Brain pericyte (primary cell): ENCODE measurements at places on chromosomes 11 and 22.

DNA sequence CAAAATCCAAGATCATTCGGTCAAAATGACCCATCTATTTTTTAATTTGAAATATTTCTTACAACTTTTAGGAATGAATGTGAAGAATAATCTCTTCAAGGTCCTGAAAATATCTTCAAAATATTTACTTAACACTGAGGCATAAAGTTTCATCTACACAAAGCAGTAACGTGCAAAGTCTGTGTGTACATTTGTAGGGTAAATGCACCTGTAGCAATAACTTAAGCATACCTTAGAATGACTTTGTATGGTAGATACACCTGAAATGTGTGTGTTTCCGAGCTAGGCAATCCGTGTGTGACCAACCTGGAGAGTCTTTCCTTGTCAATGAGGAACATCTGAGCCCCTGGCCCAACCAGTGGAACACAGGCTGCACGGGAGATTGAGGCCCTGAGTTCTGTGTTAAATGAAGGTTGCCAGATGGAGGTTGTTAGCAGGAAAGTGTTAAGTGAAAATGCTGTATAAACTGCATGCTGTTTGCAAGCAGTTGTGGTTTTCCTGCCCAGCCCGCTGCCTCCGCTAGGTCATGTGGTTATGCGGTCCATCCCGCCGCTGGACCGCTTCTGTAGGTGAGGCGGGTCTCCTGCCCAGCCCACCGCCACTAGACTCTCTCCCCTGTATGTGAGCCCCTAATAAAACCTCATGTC is 7.6 kb upstream of the CTR9 start:
- no peak for DNase-seq

DNA sequence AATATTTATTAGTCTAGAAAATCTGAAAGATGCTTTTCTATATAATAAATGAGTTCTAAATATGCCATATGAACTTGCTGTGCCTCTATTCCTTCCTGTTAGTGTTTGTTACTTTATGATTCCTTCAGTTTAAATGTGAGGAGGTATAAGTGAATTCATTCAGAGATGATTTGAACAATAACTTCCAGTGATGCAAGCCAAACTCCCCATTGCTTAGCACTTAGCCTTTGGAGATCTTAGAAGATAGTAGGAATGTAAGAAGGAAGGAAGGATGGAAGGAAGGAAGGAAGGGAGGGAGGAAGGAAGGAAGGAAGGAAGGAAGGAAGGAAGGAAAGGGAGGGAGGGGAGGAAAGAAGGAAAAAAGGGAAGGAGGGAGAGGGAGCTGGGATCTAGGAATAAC is 25.1 kb downstream of the MMP13 start:
- no peak for DNase-seq

DNA sequence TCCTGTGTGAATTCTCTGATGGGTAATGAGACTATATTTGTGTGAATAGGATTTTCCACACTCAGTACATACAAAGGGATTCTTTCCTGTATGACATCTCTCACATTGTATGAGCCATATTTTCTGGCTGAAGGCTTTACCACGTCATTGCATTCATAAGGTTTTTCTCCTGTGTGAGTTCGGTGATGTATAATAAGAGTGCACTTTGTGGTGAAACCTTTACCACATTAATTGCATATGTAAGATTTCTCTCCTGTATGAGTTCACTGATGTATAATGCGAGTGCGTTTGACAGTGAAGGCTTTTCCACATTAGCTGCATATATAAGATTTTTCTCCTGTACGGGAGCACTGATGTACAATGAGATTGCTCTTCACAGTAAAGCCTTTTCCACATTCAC is 455.4 kb upstream of the CNTN5 start:
- no peak for DNase-seq

- DNase-seq: no peak
Observed at GRCh38 chr22:30396871-30397655, at the start of gene SEC14L2. TSS of gene SEC14L2 (plus strand) at chr22:30397018. CDS start at chr22:30397117, 99 bp downstream.

- DNase-seq: no peak
Observed at GRCh38 chr11:123304828-123305466, 109.9 kb upstream of the CLMP start.

DNA sequence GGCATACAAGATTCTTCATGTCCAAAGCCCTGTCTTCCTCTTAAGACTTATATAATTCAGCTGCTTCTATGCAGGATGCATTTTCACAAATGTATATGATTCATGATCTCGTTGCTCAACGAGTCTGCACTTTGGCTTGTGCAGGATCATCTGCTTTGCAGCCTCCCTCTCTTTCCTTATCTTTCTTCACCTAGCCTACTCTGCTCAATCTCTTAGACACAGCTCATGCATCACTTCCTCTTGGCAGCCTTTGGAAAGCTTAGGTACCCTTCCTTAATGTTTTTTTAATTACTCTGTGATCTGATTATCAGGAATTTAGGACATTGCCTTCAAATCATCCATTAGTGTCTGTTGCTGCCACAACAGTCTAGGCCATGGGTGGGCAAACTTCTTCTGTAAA is 673.8 kb downstream of the NELL1 start:
- no peak for DNase-seq

- DNase-seq: no peak
Observed at GRCh38 chr11:15569305-15570025, 454.7 kb downstream of the INSC start.

DNA sequence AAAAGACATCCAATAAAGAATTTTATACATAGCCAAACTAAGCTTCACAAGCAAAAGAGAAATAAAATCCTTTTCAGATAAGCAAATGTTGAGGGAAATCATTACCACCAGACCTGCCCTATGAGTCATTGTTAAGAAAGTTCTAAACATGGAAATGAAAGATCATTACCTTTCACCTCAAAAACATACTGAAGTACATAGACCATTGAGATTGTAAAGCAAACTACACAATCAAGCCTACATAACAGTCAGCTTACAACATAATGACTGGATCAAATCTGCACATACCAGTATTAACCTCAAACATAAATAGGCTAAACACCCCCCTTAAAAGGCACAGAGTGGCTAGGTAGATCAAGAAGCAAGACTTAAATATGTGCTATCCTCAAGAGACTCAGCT is 501.0 kb upstream of the LUZP2 start:
- DNase-seq: no peak

DNA sequence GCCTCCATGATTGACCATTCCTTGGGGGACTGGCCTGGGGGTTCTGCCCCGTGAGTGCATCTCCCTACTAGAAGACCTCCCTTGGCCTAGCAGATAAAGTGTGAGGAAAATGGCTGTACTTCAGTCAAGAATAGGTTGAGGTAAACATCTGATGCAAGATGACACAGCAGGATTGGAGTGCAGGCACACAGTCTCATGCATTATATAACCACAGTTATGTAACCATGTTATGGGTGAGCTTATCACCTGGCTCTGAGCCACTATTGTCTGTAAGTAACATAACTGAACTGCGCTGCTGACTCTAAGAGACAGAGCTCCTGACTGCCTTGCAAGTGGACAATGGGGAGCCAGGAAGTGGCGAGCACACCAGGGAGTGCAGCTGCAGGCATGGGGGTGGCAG is 378.7 kb upstream of the ANO5 start:
- DNase-seq: no peak

- no peak for DNase-seq
Observed at GRCh38 chr11:14418801-14419417, 59.9 kb upstream of the RRAS2 start.

DNA sequence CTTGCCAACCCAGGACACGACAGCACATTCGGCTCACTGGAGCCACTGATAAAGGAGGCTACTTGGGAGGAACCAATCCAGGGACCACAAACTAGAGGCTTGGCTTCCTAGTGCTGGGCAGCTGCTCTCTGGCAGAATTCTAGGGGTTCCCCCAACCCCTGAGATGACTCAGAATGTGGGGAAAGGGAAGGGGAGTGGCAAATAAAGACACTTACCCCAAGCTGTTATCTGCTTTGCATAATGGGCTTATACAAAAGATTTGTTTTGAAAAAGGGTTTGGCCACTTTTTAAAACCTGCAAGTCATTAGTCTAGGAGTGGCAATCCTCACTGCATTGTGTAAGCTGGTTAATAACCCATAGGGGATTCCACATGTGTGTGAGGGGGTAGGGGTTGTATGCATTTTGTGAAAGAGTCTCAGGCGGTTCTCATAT is 64.1 kb upstream of the LMO1 start:
- no peak for DNase-seq

- DNase-seq: no peak
Observed at GRCh38 chr11:21811572-21811971, 381.3 kb upstream of the ANO5 start.

DNA sequence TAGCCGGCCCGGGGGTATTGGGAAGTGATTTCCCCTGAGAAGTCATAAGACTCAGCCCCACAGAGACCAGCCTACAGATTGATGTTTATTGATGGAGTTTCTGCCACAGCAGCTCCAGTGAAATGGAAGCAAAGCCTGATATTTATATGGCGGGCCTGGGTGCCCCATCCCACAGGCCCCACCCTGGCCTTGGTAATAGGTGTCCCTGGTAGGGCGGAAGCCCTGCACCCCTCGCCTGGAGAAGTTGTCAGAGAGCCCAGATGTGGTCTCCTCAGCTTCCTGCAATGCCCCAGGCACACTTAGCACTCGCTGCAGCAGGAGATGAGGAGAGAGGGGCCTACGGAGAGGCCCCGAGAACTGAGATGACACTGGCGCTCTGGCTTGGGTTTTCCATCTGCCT is 107.4 kb downstream of the MORC2 start:
- no peak for DNase-seq

- DNase-seq: no peak
Observed at GRCh38 chr11:9692691-9693090, 28.8 kb downstream of the SWAP70 start.

GRCh38 chr11:96097844-96098421 is 174.0 kb upstream of the MTMR2 start:
- no peak for DNase-seq

GRCh38 chr11:67468456-67468758 is 644 bp downstream of the TMEM134 start:
- no peak for DNase-seq

DNA sequence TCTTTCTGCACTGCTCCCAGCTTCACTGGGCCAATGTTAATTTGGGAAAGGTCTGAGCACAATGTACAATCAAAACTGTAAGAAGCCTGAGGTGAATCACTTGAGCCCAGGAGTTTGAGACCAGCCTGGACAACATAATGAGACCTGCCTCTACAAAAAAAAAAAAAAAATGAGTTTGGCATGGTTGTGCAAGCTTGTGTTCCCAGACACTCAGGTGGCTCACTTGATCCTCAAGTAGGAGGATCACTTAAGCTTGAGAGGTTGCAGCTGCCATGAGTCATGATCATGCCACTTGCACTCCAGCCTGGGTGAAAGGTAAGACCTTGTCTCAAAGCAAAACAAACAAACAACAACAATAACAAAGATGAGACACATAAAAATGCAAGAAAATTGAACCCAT is 38.6 kb upstream of the SC5D start:
- DNase-seq: no peak

- DNase-seq: no peak
Observed at GRCh38 chr11:26849036-26849435, 127.2 kb upstream of the SLC5A12 start.

GRCh38 chr11:69030301-69030700 is 17.3 kb upstream of the MRGPRF start:
- DNase-seq: no peak

- DNase-seq: no peak
Observed at GRCh38 chr11:74746868-74747267, 1.8 kb upstream of the RNF169 start.

GRCh38 chr11:4826425-4826824 is 5.3 kb downstream of the OR51F2 start:
- no peak for DNase-seq

DNA sequence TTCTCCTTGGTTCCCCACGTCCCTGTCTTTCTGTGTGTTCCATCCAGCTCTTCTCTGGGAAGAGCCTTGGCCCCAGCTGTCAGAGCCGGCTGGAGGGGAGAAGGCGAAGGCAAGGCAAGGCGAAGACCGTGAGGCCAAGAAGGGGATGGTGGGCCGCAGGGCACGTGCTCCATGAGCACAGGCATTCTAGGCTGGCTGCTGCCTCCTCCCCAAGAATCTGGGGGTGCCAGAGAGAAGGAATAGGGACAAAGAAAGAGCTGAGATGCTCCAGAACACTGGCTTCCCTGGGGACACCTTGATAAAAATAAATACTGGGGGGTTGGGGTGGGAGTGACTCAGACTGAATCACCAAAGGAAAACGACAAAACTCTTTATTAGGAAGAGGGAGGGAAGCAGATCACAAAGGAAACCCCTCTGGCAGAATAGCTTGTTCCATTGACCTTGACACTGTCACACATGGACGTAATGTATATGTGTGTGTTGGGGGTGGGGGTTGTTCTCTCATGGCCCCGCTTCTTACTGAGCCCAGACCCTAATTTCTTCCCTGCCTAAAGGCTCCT is 52.5 kb downstream of the NECTIN1 start:
- no peak for DNase-seq

- DNase-seq: no peak
Observed at GRCh38 chr11:120482149-120482548, 29.4 kb upstream of the GRIK4 start.

DNA sequence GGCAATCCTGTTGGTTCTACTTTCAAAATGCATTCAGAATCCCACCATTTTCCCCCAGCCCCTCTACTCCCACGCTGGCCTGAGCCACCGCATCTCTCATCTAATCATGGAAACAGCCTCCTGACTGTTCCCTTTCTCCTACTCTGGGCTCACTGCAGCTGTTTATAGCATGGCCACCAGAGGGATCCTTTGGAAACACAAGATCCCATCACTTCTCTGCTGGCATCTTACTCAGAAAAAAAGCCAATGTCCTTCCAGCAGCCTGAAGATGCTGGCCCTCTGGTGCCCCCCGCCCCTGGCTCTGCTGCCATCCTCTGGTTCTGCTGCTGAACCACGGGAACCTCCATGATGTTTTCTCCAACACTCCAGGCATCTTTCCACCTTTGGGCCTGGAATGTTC is 11.1 kb downstream of the MS4A8 start:
- no peak for DNase-seq

DNA sequence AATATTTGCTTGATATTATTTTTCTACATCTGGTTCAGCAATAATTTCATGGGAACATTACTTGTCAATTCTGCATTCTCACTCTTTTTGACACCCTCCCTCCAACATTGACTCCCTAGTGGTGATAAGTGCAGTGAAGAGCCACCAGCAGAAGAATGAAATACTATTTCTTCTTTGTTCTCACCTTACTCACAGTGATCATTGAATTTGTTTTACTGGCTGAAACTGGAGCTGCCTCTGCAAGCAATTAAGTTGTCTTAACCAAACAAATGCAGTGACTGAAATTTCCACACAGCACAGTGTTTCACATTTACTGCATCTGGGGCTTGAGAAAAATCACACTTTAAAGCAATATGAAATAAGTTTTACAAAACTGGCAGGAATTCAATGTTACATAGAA is 189.8 kb downstream of the JRKL start:
- DNase-seq: no peak

DNA sequence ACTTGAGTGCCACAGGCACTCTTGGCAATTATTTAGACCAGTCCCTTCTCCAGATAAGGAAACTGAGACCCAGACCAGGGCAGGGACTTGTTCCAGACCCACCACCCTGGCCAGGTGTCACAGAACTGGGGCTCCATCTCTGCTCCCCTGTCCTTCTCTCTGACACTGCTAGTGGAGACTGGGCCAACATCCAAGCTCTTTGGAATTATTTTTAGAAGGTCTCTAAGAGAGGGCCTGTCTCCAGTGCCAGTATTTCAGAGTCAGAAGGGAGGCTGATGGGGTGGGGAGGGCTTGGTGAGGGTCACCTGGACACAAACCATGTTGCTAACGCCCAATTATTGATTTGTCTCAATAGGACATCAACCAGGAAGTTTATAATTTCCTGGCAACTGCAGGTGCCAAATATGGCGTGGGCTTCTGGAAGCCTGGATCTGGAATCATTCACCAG is 32.7 kb downstream of the POLR3H start:
- no peak for DNase-seq
